A549 (cell line): ENCODE measurements at places on chromosomes 1 and 21. TPM values are rescaled to one million over a fixed set of nuclear protein-coding genes. Genes with fewer than 3 reads are reported as not detected.

DNA sequence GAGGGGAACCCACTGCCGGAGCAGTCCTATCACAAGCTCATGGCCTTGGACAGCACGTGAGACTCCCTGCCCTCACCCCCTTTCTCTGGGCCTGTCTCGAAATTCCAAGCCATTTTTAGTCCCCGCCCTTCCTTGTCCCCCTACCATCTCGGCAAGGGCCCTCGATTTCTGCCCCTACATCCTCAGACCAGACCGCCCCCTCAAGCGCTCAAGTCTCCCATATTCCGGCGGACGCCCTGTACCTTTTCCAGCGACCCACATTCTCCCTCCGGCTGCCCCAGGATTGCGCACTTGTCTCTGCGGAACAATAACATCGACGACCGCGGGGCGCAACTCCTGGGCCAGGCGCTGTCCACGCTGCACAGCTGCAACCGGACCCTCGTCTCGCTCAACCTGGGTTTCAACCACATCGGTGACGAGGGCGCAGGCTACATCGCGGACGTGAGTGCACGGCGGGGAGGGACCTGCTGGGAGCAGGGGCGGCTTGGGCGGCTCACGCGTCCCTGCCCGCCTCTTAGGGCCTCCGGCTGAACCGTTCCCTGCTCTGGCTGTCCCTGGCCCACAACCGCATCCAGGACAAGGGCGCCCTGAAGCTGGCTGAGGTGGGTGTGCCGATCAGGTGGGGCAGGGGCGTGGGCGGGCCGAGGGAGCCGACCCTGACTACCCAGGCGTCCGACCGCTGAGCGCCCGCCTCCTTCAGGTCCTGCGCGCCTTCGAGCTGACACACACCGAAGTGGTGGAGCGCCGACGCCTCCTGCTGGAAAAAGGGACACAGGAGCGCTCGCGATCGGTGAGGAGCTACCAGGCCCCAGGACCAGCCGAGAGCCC is 7.0 kb downstream of the LRRC71 start:
- peak; percentile 87 for DNase-seq

DNA sequence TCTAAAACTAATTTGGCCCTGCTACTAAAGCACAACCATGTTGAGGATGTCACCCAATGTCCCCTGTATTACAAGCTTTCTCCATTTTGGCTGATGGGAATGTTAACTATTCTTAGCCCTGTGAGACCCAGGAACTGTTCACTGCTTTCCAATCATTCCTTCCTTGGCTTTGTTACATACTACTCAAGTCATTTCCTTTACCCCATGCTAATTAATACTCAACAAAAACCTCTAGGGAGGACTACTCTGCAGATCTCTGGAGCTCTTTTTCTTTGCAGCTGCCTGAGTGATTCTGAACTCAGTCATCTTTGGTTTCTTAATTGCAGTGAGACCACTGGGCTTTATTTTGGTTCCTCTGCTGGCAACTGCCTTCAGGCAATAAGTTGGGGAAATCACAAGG is 23.3 kb upstream of the RPE65 start:
- DNase-seq, result no peak

GRCh38 chr1:162008799-162009198 is 14.9 kb downstream of the OLFML2B start:
- no peak for DNase-seq

DNA sequence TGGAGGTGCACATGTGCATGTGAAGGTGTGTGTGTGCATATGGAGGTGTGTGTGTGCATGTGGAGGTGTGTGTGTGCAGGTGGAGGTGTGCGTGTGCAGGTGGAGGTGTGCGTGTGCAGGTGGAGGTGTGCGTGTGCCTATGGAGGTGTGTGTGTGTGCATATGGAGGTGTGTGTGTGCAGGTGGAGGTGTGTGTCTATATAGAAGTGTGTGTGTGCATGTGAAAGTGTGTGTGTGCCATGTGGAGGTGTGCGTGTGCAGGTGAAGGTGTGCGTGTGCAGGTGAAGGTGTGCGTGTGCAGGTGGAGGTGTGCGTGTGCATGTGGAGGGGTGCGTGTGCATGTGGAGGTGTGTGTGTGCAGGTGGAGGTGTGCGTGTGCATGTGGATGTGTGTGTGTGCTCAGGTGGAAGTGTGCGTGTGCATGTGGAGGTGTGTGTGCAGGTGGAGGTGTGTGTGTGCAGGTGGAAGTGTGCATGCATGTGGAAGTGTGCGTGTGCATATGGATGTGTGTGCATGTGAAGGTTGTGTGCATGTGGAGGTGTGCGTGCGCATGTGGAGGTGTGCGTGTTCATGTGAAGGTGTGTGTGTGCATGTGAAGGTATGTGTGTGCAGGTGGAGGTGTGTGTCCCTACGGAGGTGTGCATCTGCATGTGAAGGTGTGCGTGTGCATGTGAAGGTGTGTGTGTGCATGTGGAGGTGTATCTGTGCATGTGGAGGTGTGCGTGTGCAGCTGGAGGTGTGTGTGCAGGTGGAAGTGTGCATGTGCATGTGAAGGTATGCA is 13.5 kb downstream of the C1orf74 start:
- no peak for DNase-seq

DNA sequence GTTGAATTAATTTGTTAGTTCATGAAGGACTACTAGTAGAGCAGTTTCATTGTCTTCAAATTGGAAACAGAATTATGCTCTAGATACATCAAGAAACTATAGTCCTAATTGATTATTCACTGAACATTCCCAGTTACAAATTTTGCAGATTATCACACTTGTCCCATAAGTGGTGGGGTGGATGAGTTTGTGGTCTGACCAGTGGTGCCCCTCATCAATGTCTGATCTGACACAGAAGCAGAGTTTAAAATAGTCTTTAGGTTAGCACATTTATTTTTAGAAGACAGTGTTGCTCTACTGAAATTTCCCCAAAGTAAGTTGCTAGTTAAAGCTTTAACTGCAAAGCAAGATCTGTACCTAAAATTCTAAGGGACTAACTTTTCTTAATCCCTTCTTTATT is 42.9 kb downstream of the INKA2 start:
- DNase-seq, result no peak

- no peak for DNase-seq
These were observed 28.9 kb upstream of the EPB41 start for GRCh38 chr1:28885472-28885877.

Gene LPAR3
- 0.08 to 0.12 TPM (median 0.11 TPM) in 3 replicates for polyA plus RNA-seq

Gene CACNA1E
- polyA plus RNA-seq, result not detected in 3 replicates

Gene GUCA2A
- not detected in 3 replicates for polyA plus RNA-seq
